RPMI8226 (cell line): ENCODE measurements at places on chromosomes 6 and 20.

DNA sequence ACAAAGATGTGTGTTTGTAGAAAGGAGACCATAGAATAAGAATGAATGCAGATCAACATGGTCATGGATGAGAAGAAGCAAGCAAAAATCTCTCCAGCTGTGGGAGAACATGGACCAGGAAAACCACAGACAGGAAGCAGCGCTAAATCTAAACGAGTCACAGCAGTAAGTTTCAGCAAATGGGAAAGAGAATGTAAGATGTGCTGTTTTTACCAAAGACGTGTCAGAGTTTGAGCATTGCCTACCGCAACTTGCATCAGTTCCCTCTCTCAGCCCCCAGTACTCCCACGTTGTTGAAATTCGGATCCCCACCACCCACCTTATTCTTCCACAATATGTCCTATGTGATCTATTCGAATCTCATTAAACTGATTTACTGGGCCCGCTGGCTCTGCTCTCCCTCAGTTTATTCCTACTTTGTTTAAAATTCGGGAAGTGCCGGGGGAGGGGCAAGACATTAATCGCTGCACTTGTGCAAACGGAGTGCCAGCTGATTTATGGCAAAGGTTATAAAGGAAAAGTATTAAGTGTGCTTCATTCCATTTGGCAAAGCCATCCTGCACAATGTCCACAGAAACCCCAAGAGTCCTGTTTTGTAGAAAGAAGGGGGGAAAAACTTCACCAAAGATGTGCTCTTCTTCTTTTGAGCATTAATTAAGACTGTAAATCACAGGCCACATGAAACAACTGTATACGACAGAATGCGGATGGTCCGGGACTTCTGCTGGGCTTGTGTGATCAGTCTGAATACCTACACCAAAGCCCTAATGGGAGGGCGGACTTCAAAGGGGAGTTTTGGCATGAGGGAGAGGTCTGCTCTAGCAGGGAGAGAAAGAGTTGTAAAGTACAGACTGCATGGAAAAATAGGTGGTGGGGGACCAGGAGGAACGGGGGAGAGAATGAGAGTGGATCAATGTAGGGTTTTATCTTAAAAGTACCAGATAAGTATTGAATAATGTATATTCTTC is 59.1 kb upstream of the PRDM1 start:
- no peak for DNase-seq

GRCh38 chr6:135675862-135676261 is 175.6 kb upstream of the PDE7B start:
- peak; percentile 16 for DNase-seq

DNA sequence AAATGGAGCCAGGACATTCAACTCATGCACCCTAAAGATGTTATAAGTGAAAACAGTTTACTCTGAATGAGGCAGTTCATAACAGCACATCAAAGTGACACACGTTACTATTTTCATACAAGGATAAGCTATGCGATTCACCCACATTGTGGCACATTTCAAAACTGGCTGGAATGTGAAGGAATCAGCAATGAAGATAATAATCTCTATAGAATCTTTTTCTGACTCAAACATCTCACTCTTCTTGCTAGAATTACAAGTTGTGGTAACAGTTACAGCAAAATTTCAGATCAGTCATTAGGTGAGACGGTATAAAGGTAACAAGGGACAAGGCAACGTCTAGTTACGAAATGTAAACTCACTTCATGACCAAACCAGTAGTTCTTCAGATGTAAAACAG is 17.5 kb downstream of the TMEM244 start:
- DNase-seq = no peak

DNA sequence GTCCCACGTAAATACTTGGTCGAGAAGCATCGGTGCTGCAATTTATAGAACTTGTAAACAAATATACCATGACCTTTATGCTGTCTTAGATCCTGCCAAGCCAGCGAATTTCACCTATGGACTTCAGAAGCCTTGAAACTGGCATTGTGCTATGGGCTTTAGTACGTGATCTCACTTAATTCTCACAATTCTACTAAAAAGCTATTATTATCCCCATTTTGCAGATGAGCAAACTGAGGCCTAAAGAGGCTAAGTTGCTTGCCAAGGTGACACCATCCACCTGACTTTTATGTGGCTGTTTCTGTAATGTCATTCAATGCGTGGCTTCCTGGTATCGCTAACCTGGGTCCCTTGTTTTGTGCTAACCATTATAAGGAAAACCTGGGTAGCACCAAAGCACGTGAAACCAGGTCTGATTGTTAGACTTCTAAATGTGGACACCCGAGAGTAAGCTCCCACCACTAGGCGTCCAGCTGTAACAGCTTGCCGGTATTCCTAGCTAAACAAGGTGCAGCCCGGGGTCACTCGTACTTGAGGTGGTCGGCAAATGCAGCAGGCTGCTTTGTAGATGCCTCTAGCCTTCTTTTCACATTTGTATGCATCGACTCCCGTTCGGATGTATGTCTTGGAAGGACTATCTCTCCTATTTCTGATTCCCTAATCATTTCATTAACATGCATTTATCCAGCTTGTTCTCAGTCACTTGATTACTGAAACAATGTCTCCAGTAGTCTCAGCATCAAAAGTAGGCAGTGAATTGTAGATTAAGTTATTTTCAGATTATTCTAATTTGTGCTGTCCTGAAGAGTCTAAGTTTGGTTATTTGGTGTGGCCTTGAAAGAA is 1.1 kb downstream of the SYNJ2 start:
- DNase-seq = peak; percentile 63

DNA sequence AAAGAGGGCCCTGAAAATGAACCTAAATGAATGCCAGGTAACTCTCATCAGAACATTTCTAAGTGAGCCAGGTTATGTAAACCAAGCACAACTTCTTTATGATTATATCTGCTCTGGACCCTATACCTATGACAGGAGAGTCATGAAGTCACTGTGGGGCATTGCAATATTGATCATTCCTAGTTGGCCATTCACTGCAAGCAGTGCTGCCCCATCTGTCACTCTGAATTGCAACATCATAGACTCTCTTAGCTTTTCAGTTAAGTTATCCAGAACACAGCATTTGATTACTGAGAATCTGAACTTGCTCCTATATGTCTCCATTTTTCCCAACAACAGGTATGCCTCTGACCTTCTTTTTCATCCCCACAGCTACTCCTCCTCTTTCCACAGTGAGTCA is 3.3 kb downstream of the COL21A1 start:
- no peak for DNase-seq

DNA sequence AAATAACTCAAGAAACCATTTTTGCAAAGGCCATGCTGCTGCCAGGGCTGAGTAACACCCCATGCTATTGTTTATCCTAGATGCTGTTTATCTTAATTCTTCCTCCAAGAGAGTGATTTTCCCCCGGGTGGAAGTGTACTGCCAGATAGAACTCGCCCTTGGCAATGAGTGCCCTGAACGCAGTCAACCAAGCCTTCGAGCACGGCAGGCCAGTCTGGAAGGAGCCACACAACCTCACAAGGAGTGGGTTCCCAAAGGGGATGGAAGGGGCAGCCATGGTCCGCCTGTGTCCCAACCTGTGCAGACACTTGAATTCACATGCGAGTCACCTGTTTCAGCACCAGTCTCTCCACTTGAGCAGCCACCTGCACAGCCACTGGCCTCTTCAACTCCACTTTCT is 31.9 kb downstream of the PNPLA1 start:
- DNase-seq = no peak
